AG09319 (cell line): ENCODE measurements at places on chromosomes 11 and 22.

DNA sequence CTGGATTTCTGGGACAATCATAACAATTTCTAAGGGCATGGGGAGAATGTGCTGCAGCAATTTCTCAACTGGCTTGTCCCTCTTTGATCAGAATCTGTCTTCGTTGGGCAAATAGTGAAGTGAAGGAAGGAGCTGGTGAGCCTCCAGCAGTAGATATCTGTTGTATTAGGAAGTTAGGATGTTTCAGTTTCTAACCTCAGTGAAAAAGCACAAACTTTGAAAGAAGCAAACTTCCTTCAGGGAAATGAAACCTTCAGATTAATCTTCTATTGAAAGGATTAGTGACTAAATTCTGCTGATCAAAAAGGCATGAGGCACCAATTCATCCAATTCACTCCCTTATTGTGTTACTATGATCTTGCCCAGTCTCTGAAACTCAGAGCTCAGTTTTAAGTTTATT lies 24.3 kb downstream of the LMO2 start:
- DNase-seq = no peak

DNA sequence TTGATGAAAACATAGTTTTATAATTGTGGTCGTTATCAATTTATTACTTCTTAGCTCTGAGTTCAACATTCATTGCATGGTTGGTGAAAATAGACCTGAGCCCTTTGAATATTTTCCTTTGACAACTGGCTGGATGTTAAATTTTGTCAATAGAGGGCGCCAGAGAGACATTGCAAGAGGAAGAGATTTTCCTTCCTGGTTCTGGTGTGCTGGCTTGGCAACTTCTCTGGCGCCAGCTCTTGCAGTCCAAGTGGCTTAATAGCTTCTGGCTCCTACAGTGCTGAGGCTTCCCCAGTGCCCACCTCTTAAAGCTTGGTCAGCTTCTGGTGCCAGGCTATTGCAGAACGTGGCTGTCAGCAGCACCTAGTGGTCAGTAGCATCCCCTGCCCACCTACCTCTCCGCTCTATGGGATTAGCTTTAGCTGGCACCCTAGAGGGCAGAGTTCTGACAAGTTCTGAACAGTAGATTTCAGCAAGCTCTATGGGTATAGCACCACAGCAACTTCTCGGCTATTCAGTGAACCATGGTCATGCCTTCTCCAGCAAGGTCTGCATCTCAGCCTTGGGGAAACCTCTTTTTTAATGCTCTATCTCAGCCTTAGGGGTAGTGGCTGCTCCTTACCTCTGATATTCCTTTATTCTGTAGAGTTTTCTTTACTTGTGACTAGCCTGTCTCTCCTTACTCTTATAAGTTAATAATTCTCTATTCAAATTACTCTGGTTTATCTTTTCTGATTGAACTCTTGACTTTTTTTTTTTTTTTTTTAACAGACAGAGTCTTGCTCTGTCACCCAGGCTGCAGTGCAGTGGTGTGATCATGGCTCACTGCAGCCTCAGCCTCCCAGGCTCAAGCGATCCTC lies 59.4 kb downstream of the ACER3 start:
- DNase-seq = peak; percentile 68

- DNase-seq = no peak
These were observed 34.9 kb downstream of the P4HA3 start for GRCh38 chr11:74276581-74276980.

GRCh38 chr11:43712676-43713075 lies 32.1 kb downstream of the HSD17B12 start:
- no peak for DNase-seq

DNA sequence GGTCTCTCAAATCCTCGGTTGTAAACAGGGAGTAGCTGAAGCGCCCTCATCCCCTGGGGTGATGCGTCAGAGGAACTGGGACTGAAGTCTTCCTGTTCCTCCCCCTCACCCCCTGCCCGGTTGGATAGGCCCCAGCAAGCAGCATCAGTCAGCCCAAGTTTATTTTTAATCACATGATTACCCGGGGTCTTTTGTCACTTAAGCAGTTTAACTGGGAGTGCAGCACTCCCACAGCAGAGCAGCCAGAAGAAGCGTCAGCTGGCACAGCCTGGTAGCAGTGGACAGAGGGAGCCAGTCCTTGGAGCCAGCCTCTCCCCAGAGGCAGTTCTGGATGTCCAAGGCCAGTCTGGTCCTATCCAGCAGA lies 342.1 kb downstream of the CTTN start:
- no peak for DNase-seq

DNA sequence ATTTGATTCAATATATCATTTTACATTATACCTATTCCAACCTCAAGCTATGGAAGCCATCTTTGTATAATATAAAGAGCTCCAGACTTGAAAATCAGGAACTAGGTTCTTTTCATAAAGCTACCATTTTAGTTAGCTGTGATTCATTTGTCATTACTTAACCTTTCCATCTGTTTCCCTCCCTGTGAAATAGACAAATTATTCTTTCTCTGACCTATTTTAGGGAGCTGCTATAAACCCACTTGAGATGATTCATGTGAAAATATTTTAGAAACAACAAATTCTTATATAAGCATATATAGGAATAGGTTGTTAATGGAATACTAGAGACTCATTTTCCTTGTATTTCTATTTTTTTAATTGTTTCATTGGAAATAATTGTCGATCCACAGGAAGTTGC lies 1012.1 kb downstream of the OPCML start:
- DNase-seq = no peak

GRCh38 chr11:109972181-109972715 lies 120.9 kb upstream of the ZC3H12C start:
- no peak for DNase-seq

DNA sequence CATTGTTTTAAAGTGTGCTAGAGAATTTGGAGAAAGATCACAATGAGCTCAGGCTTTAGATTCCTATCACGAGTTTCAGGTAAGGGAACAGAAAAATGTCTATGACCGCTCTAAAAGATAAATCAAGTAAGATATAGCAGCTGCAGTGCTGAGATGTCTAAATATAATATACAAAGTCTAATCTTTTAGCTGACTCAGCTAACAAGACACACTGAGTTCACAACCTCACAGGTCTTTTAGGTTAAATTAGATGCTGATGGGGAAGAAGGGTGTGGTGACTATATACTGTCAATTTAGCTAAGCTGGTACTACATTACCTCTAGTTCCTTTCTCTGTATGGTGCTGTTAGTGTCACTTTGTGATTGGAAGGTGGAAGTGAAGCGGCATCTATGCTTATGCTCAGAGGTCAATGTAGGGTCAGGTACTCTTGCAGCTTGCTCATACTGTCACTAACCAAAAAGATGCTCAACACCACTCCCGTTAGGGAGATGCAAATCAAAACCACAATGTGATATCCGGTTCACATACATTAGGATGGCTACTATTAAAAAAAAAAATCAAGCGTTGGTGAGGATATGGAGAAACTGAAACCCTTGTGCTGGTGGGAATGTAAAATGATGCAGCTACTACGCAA lies 283.5 kb downstream of the SWAP70 start:
- DNase-seq = no peak

- peak; percentile 44 for DNase-seq
These were observed 9.9 kb downstream of the NARS2 start for GRCh38 chr11:78564490-78565467.

GRCh38 chr22:47295226-47295901 lies 532.9 kb downstream of the TBC1D22A start:
- DNase-seq = no peak

- DNase-seq = no peak
These were observed 67.7 kb downstream of the THAP12 start for GRCh38 chr11:76313271-76313670.

DNA sequence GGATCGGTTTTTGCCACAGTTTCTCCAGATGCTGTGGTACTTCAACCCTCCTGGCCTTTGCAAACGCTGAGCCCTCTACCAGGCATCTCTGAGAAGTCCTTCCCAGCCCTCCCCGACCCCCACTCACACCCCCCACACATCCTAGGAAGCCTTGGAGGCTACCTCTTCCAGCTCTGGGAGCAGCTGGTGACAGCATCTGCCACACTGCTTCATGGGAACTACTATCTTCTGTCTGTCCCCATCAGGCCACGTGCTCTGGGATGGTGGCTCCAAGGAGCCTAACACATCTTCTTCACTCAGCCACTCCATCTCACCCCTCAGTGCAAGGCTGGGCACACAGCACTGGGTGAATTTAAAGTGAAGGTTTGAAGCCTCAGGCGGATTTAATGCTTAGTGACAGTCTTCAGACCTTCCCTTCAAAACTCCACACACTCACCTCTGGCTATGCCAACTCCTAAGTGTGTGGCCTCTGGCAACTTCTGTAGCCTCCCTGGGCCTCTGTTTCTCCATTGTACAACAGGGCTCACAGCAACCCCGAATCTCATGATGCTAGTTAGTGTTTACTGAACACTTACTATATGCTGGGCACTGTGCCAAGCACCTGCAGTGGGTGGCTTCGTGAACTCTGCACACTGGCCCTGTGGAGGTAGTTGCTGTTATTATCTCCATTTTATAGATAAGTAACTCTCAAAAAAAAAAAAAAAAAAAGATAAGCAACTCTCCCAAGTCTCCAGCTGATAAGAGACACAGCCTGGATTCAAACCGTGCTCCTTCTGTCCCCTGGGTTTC lies 7.3 kb upstream of the TP53I11 start:
- DNase-seq = no peak

DNA sequence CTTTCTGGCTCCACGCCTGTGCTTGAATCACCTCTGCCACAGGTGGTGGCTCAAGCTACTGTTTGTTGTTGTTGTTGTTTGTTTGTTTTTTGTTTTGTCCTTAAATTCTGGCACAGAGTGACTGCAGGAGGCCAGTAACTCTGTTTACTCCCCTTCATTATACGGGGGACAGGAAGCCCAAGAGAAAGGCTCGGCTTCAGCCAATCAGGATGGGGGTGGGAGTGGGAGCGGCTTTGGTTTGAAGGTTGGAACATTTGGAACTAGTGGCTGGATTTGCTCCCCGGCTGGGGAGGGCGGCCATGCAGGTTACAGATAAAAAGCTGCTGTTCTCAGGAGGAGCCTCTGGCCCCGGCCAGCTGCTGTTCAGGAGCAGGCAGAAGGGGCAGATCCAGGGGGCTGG lies 19.7 kb upstream of the CABP2 start:
- no peak for DNase-seq

DNA sequence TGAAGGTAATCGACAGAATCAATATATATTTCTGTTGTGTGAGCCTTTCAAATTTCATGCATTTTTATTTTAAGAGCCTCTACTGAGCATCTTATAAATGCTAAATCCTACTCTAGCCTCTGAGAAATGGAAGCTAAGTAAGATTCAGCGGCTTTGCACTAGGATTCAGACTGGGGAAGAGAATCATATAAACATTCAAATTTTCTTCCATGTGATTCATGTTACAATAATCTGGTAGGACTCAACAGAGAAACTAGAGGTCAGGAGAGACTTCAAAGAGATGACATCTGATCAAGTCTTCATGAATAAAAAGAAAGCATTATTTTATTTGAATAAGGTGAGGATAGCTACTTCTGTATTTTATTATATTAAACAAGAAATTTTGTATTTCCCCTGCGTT lies 538.9 kb downstream of the DLG2 start:
- no peak for DNase-seq

DNA sequence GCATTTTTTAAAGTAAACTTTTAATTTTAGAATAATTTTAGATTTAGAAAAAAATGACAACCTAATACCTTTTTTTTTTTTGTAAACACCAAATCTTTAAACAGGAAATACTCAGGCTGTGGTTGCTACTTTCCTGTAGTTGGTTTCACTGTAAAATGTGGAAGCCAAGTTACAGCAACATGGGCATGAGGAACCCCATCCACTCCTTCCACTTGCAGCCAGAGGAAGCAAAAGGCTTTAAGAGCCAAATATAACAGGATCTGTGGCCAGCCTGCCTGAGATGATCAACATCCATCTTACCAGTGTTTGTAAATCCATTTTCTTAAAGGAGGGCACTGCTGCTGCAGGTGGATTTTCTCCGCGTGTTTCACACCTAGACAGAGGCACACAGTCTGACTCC lies 66.2 kb downstream of the TNRC6B start:
- DNase-seq = no peak

DNA sequence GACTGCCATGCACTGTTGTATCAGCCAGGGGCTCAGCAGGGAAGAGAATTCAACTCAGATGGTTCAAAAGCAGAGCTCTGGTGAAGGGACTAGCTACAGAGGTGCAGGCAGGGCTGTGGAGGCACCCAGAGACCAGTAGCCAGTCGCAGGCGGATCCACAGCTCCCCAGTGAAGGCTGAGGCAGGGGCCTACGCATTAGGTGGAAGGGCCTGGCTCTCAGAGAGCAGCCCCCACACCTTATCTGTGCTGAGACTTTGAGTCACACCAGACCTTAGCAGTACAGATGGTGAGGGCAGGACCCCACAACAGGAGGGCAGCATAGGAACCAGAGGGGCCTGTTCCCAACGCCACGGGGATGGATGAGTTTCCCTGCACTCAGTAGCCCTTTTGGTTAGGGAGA lies 189.6 kb downstream of the DSCAML1 start:
- DNase-seq = no peak

- no peak for DNase-seq
These were observed 197.4 kb downstream of the TRIM29 start for GRCh38 chr11:119940401-119940976.

GRCh38 chr11:60864856-60865513 lies 2.4 kb upstream of the ZP1 start:
- DNase-seq = no peak

DNA sequence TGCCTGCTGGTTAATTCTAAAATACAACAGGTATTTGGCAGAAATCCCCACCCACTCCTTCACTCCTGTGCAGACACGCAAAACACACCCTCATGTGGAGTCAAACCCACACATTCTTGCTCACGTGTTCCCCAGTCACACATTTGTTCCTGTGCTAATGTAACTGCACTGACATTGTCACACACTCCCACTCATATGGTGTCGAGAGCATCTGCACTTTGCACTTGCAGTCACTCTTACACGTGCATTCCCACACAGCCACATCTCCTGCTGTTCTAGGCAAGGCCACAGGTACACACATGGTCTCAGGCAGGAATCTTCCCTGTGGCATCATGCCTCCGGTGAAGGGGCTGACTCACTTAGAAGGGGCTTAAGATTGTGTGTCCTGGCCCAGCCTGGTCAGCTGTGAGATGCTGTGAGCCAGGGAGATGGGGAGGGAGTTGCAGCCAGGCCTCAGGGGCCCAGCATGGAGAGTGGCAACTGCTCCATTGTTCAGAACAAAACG lies 395.0 kb downstream of the TENM4 start:
- no peak for DNase-seq

- peak; percentile 27 for DNase-seq
These were observed 90.9 kb downstream of the LDLRAD3 start for GRCh38 chr11:36034551-36035331.

DNA sequence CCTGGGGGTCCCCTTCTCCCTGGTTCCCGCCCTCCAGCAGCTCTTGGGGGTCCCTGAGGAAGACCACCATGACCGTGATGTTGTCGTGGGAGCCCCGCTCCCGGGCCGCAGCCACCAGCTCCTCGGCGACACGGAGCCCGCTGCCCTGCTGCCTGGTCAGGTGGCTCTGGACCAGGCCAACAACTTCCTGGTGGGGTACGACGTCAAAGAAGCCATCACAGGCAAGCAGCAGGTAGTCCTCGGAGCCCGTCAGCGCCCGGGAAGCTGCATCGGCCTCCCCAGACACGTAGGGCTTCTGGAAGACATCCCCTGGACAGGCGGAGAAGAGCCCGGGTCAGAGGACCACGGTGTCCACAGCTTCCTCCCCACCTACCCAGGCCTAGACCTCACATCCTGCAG lies 29.5 kb downstream of the PPM1F start:
- no peak for DNase-seq

GRCh38 chr11:76839311-76839710 lies 21.4 kb upstream of the ACER3 start:
- DNase-seq = no peak

GRCh38 chr11:6197466-6198200 lies 1.4 kb upstream of the OR52W1 start:
- no peak for DNase-seq

GRCh38 chr11:68963779-68964178 lies 17.0 kb downstream of the MRGPRD start:
- no peak for DNase-seq
